Myocyte (in vitro differentiated cells): ENCODE measurements at places on chromosomes 11 and 22. TPM values are rescaled to one million over a fixed set of nuclear protein-coding genes. Genes with fewer than 3 reads are reported as not detected.

GRCh38 chr22:20591660-20592310 lies 84.4 kb downstream of the MED15 start:
- DNase-seq, result peak; percentile 57

The APOBEC3G gene
- 3.9 TPM in 2 replicates for total RNA-seq

DNA sequence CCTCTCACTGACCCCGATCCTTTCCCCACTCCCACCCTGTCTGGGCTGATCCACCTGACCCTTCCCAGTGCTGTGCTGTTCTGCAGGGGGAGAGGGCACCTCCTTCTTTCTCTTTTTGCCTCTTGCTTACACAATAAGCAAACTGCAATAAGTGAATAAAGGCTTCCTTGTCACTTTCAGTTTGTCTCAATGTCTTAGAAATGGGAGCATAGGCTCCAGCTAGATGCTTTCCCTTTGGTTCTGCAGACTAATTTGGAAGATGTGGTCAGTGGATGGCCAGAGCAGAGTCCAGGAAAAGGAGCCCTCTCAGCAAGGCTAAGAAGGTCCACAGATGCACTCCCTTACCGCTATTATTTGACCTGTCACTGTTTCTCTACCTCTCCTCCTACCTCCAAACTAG lies 9.4 kb downstream of the OR8B12 start:
- DNase-seq, result no peak

GRCh38 chr11:96388891-96389719 lies 607 bp downstream of the CCDC82 start:
- no peak for DNase-seq

GRCh38 chr11:119907878-119908572 lies 179.0 kb upstream of the NECTIN1 start:
- DNase-seq, result no peak

DNA sequence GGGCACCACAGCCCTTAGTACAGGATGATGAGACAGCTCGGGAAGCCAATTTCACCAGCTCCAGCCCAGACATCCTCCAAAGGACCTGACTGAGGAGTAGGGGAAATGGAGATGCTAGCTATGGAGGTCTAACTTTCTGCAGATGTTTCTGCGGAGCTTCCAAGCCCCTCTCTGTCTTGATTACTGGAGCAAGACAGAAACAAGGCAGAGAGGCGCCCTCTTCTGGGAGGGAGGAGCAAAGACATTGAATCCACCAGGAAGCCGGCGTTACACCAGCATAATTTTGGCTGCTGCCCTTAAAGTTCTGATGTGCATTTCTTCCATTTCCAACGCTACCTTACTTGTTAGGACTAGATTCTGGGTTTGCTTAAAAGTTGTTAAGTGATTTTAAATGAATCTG lies 107.3 kb upstream of the HSD17B12 start:
- peak; percentile 26 for DNase-seq

GRCh38 chr11:7278314-7278917 lies 26.7 kb downstream of the SYT9 start:
- DNase-seq, result peak; percentile 10

DNA sequence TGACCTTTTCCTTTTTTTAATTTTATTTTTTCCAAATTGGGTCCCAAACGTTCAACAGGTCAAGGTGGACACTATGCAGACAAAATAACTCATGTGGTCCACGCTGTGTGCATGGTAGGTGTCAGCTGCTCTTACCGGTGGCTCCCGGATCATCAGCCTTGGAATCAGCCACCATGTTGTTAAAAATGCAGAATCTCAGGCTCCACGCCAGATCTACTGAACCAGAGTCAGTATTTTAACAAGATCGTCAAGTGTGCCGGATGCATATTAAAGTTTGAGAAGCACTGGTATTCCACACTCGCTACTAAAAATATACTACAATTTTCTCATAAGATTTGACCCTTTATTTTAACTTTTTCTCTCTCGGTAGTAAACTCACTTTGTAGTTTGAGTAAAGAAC lies 553 bp upstream of the LDLRAD3 start:
- DNase-seq, result no peak
